NCI-H1417 (cell line): ENCODE measurements at places on chromosomes 11 and 22.

DNA sequence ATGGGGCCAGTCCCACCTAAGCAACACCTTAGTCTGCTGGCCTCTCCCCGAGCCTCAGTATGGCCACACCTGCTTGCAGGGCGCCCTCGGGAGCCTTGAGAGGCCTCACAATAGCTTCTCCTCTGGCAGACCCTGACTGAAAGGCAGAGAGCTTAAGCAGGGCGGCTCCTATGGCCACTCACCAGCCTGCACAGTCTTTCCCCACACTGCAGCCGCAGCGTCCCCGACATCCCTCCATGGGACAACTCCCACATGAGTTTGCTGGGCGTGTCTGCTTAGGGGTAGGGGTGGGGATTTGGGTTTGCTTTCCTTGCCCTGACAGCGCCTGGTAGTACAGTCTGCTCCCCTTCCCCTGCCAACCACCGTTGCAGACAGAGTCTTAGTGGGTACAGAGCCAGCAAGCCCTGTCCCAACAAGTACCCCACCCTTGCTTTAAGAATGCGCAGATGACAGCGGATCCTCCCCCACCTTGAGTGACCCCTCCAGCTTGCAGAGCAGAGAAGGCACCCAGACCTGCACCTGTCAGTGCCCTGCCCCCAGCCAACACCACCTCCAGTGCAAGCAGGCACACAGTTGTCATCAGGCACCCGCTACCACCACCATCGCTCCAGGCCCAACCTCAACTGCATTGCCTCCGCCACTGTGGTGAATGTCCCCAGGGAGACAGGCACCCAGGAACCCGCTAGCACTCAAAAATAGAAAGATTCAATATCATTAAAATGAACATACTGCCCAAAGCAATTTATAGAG lies 413.8 kb upstream of the ARHGAP42 start:
- DNase-seq, result no peak

DNA sequence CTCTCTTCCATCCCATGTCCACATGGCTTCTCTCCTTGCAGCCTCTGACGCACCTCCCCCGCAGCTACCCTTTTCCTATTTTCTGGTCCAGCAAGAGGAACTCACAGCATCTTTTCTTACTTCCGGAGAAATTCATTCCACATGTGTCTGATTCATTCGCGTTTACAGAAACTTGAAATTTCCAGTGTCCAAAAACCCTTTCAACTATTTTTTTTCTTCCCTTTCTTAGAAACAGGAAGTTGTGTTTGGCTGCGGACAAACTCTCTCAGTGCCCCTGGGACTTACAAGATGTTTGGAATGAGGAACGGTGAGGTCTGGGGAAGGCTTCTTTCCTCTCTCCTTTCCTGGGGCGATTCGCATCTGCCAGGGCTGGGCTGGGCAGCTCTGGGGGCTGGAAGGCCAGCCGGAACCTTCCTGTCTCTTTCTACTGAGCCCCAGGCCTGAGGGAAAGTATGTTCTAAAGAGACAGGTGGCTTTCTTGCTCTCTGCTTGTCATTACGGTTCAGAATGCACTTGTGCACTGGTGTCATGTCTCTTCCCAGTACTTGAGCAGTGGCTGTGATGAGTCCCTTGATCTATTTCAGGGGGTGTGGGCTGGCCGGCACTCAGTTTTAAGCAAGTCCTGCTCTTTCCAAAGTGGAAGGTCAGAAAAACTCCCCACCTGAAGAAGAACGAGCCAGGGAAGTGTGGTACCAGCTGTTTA lies 27.5 kb downstream of the ADAMTS8 start:
- DNase-seq, result no peak

GRCh38 chr11:66267039-66267378 lies 1.4 kb upstream of the RAB1B start:
- no peak for DNase-seq

DNA sequence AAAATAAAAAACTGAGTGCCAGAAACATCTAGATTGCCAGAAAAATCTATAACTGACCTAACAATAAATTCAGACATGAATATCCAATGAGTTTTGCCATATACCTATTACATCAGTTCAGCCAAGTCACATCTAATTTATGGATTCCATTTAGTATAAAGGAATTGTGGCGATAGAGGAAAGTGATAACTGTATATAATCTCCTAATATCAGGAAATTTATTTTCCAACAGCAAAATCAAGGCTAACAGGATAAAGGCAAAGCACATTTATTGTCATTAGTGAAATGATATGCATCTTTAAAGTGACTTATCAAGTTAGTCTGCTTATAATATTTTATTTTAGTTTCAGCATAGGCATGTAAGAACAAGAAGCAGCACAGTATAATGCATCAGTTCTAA lies 298.2 kb upstream of the PITPNB start:
- DNase-seq, result no peak

GRCh38 chr11:30143098-30143705 lies 87.6 kb upstream of the FSHB start:
- DNase-seq, result peak; percentile 4

- no peak for DNase-seq
These were observed 121.8 kb upstream of the SERPIND1 start for GRCh38 chr22:20652130-20652529.

DNA sequence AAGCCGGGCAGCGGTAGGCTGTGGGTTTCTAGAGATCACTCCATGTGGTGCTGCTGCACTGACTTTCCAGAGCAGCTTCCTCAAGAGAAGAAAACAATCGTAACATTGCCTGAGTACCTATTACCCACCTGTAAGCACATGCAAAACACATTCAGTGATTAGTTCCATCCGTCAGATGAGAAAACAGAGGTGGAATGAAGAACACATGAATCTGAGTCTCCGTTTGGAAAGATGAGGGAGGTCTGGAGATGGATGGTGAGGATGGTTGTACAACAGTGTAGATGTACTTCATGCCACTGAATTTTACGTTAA lies 7.5 kb upstream of the SLCO2B1 start:
- no peak for DNase-seq

DNA sequence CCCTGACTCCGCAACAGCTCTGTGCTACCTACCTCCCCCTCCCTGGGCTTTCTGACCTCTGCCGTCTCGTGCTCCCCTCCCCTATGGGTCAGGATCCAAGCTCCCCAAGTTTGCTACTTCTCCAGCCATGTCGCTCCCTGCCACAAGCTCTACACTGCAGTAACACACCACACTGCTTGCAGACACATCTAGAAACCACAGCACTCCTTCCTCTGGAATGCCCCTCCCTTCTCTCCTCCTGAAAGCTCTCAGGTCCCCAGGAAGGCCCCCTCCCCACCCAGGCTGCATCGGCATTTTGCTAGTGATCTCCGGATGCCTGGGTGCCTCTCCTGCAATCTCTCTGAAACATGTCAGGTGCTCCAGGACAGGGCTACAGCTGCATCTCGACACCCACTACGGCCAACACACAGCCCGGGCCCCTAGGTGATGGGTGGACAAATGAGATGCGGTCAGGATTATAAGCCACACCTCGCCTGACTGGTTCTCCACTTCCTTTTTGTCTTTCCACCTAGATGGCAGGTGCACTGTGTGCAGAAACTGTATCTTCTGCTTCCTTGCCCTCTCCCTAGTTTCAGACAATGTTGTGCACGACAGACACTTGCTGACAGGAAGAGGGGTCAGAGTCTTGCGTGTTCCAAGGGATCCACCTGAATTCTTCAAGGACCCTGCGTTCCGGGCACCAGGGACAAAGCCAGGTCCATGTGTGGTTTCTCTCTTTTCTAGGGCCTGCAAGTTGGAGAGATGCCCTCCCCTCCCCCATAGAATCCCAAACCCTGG lies 22.9 kb downstream of the RPUSD4 start:
- DNase-seq, result no peak

GRCh38 chr11:114098927-114099326 lies 39.4 kb downstream of the ZBTB16 start:
- no peak for DNase-seq

GRCh38 chr11:65653229-65654225 lies 9.2 kb downstream of the RELA start:
- DNase-seq, result no peak

GRCh38 chr11:28900427-28900826 lies 792.2 kb downstream of the METTL15 start:
- no peak for DNase-seq

DNA sequence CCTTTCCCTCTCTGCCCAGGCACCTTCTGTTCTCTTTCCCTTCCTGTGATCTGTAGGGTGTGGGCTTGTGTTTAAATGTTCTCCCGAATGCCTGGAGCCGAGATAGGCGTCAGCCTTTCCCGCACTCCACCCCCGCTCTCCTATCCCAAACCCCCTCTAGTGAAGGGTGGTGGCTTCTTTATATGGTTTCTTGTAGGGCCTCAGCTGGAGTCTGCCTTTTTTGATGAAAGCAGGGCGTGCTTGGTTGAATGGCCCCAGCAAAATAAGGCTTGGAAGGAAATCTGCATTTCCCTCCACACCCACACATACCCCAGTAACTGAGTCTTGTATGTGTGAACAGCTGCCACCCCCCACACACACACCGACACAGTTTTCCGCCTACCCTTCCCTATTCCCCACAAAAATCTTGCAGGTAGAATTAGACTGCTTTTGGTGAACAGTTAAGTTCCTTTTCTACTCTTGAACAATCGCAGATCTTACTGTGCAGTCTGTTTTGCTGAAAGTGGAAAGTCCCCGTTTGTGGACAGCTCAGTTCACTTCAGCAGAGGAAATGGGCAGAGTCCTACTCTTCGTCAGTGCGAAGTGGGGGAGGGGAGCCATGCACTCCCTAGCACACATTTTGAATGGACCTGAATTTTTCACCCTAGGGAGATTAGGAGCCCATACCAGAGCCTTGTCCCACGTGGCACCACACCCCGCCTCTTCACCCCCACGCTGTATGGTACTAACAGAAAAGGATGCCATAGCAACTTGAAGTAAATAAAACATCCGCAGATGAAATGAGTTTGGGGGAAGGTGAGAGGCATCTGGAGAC lies 25.5 kb upstream of the GRK2 start:
- DNase-seq, result peak; percentile 57

GRCh38 chr11:13216019-13216710 lies 61.4 kb upstream of the BMAL1 start:
- DNase-seq, result no peak

GRCh38 chr11:120293038-120293800 lies 31.9 kb upstream of the TLCD5 start:
- no peak for DNase-seq

DNA sequence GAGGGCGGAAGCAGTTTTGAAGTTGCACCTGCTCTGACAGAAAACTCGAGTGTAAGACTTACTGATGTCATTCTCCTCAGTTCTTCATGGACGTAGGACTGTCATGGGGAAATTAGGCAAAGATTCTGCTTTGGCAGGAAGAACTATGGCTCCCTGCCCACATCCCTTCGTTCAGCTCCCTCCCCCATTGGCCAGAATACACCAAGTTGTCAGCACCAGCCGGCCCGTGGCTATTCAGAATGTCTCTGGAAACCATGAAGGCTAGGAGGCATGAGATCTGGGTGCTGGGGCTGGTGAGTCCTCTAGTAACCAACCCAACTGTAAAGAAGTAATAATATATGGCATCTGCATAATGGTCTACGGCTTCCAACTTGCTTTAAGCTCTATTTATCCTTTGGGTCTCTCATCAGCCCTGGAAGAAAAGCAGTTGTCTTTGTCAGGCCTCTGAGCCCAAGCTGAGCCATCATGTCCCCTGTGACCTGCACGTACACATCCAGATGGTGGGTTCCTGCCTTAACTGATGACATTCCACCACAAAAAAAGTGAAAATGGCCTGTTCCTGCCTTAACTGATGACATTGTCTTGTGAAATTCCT lies 74.1 kb downstream of the PIWIL4 start:
- DNase-seq, result no peak

- no peak for DNase-seq
These were observed 2.3 kb upstream of the CBLIF start for GRCh38 chr11:59847626-59848025.

- DNase-seq, result peak; percentile 97
These were observed 679 bp upstream of the DPP3 start for GRCh38 chr11:66479394-66480116.

DNA sequence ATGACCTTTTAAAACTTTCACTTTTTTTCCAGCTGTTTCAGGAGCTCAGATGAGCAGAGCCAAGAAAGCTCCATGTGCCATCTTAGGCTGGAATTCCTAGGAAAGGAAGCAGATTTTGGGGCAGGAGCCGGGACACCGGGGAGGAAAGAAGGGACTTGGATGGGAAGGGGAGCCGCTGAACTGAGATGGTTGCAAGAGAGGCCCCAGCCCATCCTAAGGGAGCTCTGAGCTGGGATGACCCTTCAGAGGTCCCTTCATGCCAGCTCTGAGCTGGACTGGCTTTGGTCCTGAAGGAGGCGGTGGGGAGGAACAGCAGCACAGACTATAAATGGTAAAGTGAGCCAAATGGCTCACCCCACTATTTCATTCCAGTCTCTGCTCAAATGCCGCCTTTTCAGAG lies 55.2 kb upstream of the SLC22A12 start:
- no peak for DNase-seq

DNA sequence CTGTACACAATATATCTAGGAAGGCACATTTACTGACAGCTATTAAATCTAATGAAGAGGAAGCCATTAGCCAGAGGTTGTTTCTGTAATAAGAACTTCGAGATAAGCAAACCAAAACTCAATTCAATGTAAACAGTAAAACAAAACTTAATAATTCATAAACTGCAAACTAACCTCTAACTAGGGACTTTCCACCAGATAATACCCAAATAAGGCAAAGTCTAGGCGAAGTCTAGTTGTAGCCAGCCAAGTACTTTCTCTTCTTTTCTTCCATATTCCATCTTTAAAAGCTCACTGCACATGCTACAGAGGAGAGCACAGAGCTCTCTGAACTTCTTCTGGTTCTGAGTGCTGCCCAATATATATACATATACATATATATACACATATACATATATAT lies 229.9 kb upstream of the ANO5 start:
- no peak for DNase-seq

GRCh38 chr22:38725900-38726655 lies 20.3 kb downstream of the GTPBP1 start:
- DNase-seq, result no peak

DNA sequence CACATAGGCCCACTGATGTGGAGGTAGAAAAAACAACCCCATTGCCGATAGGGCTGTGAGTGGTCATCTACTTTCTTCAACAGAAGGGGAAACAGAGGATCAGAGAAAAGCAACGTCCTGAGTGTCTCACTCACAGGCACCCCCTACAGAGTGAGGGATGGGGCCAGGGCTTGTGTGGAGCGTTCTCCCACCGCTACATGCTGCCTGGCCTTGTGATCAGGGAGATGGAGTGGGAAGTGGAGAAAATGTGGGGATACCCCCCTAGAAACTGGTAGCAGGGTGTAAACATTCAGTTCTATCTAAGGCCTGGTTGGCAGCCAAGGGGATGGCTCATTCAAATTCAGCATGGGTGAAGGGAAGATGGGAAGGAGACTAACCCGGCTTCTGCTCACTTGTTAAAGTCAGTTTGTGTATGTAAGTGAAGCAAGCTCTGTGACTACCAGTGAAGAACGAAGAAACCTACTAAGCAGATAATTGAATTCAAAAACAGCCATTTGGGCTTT lies 73.0 kb upstream of the NAV2 start:
- DNase-seq, result no peak

GRCh38 chr22:45534339-45535192 lies 31.9 kb downstream of the FBLN1 start:
- no peak for DNase-seq

- no peak for DNase-seq
These were observed 2.3 kb downstream of the FRMD8 start for GRCh38 chr11:65388731-65389130.
